ENCODE measurements at places on chromosomes 5 and 9.
A peak's percentile ranks its signal among the peaks of the same experiment; 100 is the strongest.

DNA sequence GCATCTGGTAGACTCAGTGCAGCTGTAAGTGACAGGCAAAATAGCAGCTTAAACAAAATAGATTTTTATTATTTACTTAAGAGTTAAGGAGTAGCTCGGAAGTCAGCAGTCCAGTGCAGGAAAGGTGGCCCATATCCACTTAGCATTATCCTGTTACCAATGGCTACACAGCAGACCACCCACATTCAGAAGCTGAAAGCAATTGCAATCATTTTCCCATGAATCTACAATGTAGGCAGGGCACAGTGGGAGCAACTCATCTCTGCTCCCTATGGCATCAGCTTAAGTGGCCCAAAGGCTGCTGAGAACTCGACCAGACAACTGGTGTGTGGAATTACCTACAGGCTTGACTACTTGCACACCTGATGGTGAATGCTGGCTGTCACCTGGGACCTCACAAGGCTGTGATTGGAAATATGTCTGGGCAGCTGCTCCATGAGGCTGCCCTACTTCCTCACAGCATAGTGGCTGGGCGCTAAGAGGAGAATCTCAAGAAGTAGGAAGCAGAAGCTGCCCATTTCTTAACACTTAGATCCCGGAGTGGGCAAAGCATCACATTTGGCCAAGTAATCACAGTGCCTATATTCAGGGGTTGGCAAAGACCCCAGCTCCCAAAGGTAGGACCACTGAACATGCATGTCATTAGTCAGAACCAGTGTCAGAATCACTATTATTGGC is 56.4 kb downstream of the SNX18 start:
- no peak for DNase-seq

DNA sequence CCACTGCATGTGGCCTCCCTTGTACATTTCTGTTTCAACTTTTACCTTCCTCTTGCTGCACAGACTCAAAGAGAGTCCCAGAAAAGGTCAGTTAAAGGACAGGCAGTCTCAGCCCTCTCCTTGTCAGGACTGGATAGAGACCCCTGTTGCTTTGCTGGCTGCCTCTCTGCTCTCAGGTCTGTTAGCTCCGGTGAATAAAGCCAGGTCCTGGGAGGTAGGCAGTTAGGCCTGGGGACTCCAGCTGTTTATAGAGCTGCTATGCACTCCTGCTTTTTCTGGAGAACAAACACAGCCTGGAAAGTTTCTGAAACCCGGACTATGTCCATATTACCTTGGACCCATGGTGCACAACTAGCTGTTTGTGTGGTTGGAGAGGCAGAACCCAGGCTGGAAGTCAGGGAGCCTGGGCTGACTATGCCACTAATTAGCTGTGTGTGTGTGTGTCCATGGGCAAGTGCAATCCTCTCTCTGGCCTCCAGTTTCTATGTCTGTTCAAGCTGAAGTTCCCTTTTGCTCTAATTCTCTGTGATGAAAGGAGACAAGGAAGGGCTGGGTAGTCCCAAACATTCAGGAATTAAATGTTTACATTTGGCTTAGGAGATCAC is 42.9 kb downstream of the GLRA1 start:
- no peak for DNase-seq

DNA sequence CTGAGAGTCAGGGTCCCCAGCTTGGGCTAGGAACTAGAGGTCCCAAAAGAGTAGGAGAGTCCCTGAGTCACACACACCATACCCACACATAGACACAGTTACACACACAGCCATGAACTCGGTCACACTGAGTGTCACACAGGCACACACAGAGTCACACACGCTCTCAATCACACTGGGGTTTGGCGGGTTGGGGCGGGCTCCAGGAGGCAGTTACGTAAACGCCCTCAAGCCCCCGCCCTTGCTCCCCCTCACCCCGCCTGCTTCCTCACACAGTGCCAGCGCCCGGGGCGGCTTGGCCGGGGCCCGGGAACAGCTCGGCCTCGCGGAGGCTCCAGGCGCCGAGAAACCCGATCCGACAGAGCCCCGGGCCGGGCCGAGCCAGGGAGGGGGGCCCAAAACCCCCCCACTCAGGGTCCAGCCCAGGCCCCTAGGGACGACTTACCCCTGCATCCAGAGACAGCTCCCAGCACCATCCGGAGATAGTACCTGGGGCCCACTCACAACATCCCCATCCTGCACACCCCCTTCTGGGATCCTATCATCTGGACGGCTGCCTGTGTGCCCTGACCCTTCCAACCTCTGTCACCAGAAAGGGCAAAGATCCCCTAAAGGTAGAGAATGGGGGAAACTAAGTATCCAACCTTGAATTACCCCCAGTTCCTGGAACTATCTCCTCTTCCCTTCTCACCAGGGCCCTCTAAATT is 3.5 kb upstream of the CNTFR start:
- peak; percentile 79 for DNase-seq

GRCh38 chr5:156686796-156687195 is 163.3 kb upstream of the PPP1R2B start:
- DNase-seq = no peak

- no peak for DNase-seq
Measured at GRCh38 chr5:10832987-10833386, 72.0 kb upstream of the DAP start.

DNA sequence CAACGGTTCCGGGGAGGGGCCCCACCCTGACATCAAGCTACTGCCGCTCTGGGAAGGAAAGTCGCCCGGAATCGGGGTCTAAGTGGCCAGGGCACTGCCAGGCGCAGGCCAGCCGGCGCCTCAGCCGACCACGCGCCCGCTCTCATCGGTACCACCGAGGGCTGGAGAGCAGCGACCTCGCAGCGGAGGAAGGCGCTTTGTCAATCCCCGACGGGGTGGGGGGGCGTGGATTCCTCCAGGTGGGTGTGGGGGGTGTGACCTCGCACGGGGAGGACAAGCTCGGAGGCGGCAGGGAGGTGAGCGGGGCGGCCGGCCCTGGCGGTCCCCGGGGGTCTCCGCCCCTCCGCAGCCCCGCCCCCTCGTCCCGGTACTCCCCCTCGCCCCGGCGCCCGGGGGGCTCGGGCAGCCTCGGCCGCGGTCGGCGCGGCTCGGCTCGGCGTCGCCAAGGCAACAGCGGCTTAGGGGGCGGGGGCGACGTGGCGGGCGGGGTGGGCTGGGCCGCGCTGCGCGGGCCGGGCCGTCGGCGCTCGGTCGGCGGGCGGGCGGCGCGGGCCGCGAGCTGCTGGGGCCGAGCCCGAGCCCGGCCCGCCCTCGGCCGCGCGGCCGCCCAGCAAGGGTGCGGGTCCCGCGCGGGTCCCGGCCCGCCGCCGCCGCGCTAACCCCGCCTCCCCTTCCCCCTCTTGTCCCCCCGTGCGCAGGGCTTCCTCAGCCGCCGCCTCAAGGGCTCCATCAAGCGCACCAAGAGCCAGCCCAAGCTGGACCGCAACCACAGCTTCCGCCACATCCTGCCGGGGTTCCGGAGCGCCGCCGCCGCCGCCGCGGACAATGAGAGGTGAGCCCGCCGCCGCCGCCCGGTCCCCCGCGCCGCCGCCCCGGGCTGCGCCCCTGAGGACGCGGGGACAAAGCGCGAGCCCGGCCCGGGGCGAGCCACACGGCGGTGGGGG is 47.5 kb downstream of the DAB2IP start:
- DNase-seq = peak; percentile 79

GRCh38 chr9:127876764-127877562 is 512 bp downstream of the AK1 start:
- DNase-seq = peak; percentile 43

- DNase-seq = no peak
Measured at GRCh38 chr9:125655691-125656410, 51.2 kb downstream of the MAPKAP1 start.

DNA sequence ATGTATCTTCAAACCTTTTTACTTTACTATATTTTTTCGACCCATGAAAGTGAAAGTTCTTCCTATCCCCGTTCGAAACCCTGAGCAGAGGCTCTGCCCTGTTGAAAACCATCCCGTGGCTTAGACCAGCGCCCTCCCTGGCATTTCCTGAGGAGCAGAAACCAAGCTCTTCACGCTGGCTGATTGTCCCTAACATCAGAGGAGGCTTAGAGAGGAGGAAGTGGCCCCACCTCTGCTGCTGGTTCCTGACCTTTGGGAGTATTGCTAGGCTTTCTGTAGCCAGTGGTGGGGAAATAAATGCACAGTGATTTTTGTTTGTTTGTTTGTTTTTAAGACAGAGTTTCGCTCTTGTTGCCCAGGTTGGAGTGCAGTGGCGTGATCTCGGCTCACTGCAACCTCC is 4.2 kb upstream of the PTGES start:
- no peak for DNase-seq

- no peak for DNase-seq
Measured at GRCh38 chr9:111897601-111898137, 1.1 kb downstream of the UGCG start.

DNA sequence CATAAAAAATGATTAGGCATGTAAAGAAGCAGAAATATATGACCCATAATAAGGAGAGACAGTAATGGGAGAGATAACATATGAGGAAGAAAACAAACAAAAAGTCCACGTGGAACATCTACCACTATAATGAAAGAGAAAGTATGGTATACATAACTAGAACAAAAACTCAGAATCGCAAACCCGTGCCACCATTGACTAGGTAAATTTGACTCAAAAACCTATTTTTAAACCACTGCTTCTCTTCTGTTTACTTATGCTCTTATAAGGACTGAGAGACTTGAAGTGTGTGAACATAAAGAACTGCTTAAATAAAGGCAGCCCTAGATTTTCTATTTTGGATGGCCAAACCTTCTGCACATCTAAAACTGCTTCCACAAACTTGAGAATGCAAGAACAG is 330.7 kb downstream of the CAAP1 start:
- no peak for DNase-seq

- DNase-seq = no peak
Measured at GRCh38 chr5:132181011-132181629, 46.5 kb downstream of the P4HA2 start.

- DNase-seq = no peak
Measured at GRCh38 chr5:73534011-73534644, 31.3 kb downstream of the ANKRA2 start.

DNA sequence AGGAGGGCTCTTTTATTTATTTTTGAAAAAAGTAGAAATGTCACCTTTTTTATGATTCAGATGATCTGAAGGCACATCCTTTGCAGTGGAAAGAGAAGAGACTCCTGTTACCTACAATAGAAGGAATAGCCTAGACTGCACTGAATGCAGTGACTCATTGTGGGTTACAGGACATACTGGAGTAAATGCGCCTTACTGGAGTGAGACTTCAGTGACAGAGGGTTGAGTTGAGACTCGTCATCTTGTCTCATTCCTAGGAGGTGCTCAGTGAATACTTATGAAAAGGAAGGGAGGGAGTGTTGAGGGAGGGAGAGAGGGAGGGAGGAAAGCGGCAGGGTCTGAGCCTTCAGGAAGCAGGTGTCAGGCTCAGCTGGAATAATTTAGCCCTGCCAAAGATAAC is 25.2 kb downstream of the ANKRA2 start:
- DNase-seq = no peak

GRCh38 chr9:117796681-117797080 is 92.5 kb downstream of the TLR4 start:
- no peak for DNase-seq

GRCh38 chr9:4970970-4971641 is 14.0 kb upstream of the JAK2 start:
- no peak for DNase-seq

GRCh38 chr5:81782811-81783210 is 31.9 kb upstream of the SSBP2 start:
- DNase-seq = no peak

- DNase-seq = no peak
Measured at GRCh38 chr9:18800579-18800978, 232.4 kb downstream of the SAXO1 start.

GRCh38 chr5:134177369-134178095 is 782 bp upstream of the SKP1 start:
- DNase-seq = peak; percentile 48

- DNase-seq = no peak
Measured at GRCh38 chr9:14924230-14925219, 14.3 kb upstream of the FREM1 start.

GRCh38 chr5:164652276-164652660 is 1146.8 kb downstream of the MAT2B start:
- DNase-seq = no peak

DNA sequence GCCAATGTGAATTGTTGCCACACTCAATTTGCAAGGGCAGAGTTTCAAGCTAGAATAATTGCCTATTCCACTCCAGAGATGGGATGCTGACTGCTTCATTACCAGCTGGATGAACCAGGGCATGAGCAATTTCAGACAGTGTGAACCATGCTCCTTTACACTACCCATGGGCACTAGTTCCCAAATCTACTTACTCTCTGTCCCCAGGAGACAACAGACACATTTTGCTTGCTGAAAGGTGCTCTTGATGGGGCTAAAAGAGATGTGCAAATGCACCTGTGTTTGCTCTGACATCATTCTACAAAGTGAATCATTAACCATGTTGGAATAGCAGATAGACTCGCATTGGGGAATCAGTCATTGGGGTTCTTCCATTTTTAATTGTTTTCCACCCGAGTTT is 522.3 kb upstream of the NUDT12 start:
- no peak for DNase-seq

DNA sequence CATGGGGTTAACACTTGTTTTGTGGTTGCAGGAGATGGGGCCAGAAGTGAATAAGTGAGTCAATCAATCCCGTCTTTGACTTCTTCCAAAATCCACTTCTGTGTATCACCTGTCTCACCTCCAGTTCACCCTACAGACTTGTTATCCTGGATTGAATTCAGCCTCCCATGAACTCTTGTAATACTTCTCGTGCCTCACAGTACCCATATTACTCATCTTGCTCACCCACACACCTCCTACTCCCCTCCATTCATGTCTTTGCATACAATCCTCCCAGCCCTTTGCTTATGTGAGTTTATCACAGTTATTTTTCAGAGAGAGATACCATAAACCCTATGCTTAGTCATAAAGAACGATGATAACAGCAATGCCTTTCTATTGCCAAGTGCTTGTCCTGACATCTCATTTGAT is 52.9 kb upstream of the PAPPA start:
- no peak for DNase-seq

GRCh38 chr5:73266925-73267765 is 94.2 kb downstream of the TMEM174 start:
- DNase-seq = no peak

GRCh38 chr5:61467766-61468482 is 135.9 kb downstream of the ZSWIM6 start:
- no peak for DNase-seq

DNA sequence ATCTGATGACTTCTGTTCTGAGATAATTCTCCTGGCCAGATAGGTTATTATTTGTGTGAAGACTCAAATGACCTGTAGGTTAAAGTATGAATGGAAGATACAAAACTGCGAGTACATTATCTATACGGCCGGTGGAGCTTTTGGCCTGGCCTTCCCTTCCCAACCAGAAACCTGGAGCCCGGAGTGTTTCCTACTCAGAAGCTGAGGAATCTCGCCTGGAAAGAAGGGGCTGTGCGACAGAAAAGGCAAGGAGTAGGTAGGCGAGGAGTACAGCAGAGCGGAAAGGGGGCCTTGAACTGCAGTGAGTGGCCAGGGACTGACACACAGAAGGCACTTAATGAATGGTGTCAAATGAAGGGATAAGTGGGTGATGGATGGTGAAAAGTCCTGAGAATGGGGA is 34.6 kb downstream of the ANGPTL2 start:
- DNase-seq = no peak
